Mucosa of gallbladder (tissue), 1 donor: ENCODE measurements at places on chromosomes 5 and 9. TPM values are rescaled to one million over a fixed set of nuclear protein-coding genes. Genes with fewer than 3 reads are reported as not detected.

LHX2 gene
- total RNA-seq: 0.17 TPM

TUSC1 gene
- 10.9 TPM for total RNA-seq

DNA sequence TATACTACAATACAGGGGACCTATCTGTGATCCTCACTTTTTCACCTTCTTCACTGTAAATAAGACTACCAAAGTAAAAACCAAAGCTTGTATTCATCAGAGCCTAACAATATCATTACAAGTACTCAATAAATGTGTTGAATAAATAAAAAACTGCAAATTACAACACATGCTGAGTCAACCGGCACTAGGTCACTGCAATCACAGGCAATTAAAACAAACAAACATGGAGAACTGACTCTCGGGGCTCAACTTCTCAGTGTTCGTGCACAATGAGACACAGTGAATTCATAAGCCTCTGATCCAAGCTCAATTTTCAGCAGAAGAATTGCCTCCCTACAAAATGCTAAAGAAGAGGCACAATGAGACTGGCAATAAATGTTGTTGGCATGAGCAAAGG lies 69.2 kb downstream of the CDK5RAP2 start:
- no peak for DNase-seq

DNA sequence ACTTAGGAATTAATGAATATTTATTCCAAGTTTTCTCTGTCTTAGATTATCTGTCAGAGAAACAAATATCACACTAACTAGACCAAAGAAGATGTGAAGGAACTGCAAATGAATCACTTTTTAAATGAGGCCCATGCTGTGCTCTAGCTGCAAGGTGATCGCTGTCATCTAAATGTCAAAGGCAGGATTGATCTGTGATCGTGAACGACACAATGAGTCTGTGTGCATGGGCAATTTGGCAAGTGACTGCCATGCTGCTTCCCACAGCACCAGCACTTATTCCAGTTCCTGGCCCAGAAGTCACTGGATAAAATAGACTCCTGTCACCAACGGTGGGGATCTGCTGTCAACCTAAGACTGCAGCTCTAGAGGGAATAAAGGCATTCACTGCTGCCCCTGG lies 141.2 kb downstream of the TRIM36 start:
- DNase-seq: no peak

C5orf58 gene
- 0.52 TPM for total RNA-seq

GRCh38 chr9:133732639-133733408 lies 5.3 kb downstream of the SARDH start:
- DNase-seq: no peak

DNA sequence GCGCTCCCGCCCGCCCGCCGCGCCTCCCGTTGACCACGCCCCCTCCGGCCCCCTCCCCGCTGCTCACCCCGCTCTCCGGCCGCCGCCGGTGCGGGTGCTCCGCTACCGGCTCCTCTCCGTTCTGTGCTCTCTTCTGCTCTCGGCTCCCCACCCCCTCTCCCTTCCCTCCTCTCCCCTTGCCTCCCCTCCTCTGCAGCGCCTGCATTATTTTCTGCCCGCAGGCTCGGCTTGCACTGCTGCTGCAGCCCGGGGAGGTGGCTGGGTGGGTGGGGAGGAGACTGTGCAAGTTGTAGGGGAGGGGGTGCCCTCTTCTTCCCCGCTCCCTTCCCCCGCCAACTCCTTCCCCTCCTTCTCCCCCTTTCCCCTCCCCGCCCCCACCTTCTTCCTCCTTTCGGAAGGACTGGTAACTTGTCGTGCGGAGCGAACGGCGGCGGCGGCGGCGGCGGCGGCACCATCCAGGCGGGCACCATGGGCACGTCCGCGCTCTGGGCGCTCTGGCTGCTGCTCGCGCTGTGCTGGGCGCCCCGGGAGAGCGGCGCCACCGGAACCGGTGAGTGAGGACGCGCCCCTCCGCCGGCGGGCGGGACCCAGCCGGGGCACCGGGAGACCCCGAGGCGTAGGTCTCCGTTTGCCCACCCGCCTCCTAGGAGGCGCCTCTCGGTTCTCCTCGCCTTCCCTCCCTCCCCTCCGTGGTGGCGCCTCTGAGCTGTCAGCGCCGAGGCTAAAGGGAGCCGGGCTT lies at the start of gene VLDLR:
Gene VLDLR, plus strand, starts transcription at position 66 of the 739 bp plus-strand sequence. Its CDS starts 403 bp downstream, at position 469.
- peak; percentile 33 for DNase-seq

GRCh38 chr9:4859035-4859434 lies 66.3 kb downstream of the RCL1 start:
- no peak for DNase-seq

C9orf50 gene
- 1.0 TPM for total RNA-seq

DNA sequence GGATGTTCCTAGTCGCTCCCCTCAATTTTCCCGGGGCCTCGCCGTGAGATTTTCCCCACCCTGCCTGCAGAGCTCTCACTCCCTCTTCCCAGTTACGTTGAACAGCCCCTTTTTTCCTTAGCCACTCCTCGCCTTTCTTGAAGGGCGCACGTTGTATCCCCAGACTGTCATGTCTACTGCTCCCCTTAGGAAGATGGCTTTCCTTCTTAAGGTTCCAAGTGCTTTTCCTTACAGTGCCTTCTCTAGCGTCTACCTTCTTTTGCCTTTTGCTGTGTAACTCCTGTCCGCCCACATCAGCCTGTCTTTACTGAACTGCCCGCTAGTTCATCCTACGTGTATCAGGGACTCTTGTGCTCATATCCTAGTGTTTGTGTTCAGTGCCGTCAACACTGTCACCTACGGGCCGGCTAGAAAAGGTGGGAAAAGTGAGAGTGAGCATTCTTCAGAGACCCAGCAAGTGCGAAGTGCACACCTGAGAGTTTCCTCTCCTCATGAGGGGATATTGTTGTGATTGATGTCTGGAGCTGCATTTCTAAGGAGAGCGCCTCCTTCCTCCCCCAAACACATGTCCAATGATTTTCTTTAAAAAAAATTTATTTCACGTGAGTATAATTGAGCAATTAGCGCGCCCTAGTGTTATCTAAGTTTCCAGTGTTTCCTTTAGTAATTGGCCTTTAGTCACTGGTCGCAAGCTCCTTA lies 764 bp downstream of the CAMLG start:
- DNase-seq: peak; percentile 16

DNA sequence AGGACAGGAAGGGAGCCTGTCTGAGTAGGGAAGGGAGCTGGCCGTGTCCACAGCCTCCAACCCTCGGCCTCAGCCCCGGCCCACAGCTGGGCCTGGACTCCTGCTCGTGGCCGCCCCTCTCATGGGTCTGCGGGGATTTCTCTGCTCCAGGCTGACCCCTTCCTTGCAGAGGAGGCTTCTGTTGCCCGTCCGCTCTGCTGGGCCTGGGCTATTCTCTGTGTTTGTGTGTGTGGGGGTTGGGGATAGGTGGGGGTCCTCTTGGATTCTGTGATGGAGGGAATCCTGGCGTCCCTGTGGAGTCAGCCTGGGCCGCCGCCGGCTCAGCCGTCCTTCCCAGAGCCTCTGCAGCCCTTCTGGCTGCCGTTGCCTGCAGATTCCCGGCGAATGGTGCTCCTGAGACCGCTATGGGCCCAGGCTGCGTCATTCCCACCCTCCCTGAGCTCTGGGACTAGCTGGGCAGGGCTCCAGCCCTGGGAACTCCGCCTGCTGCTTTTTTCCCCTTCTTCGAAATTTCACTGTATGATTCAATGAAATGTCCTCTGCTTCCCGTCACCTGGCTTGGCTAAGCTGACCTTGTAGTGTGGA lies 64.2 kb downstream of the FGF18 start:
- DNase-seq: peak; percentile 65

MARCOL gene
- not detected for total RNA-seq

DNA sequence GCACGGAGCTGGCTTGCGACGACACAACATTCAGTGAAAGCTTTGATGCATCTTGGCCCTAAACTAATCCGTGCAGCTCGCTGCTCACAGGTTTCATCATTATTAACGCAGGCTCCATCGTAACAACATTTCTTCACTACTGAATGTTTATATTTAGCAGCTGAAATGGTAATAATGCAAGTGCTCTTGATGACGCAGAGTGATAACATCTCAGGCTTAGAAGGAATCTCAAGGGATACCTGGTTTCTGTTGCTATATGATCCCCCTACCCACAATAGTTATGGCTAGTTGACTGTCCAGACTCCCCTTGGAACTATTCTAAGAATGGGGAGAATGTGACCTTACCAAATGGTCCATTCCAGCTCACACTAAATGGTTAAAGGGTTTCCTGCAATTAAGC lies 36.2 kb downstream of the C5 start:
- no peak for DNase-seq

- no peak for DNase-seq
These were observed 6.7 kb downstream of the PTCH1 start for GRCh38 chr9:95509851-95510708.

TLE1 gene
- total RNA-seq: 70.1 TPM

DNA sequence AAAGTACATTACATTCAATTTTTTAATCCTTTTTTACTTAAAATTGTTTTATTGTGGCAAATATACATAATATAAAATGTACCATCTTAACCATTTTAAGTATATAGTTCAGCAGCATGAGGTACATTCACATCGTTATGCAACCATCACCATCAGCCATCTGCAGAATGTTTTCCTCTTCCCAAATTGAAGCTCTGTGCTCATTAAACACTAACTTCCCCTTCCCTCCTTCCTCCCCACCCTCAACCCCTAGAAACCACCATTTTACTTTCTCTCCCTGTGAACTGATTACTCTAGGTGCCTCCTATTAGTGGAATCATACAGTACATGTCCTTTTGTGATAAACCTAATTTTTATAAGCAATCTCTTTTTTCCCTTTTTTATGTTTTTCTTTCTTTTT lies 15.6 kb downstream of the TEX53 start:
- DNase-seq: no peak

DNA sequence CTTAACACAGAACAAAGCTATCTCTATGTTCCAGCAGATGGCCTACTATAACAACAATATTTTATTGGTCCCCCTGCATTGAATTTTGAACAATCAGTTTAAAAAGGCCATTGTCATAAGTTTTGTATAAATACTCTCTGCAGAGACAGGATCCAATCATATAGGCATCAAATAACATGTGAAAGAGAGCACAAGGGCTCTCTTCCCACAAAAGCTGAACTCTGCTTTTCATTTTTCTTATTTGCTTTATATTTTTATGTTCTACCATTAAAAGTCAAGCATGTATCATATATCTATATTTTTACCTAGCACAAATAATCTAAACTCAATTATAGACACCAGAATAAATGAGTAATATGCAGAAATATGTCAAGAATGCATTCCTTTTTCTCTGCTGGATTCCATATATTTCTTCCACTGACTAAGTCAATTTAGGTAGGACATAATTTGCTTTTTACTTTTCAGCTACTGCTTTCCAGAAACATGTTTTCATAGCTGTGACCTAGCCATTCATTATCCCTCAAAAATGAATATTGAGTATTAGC lies 143.6 kb downstream of the CDH9 start:
- no peak for DNase-seq

DMRTA1 gene
- total RNA-seq: 3.4 TPM

DNA sequence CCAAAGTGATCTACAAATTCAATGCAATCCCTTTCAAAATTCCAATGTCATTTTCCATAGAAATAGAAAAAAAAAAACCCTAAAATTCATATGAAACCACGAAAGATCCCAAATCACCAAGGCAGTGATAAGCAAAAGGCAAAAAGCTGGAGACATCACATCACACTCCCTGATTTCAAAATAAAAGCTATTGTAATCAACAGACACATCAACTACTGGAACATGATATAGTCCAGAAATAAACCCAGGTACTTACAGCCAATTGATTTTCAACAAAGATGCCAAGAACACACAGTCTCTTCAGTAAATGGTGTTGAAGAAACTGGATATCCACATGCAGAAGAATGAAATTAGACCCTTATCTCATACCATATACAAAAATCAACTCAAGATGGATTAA lies 224.0 kb downstream of the WDR70 start:
- no peak for DNase-seq

EGFLAM gene
- total RNA-seq: 4.3 TPM

DNA sequence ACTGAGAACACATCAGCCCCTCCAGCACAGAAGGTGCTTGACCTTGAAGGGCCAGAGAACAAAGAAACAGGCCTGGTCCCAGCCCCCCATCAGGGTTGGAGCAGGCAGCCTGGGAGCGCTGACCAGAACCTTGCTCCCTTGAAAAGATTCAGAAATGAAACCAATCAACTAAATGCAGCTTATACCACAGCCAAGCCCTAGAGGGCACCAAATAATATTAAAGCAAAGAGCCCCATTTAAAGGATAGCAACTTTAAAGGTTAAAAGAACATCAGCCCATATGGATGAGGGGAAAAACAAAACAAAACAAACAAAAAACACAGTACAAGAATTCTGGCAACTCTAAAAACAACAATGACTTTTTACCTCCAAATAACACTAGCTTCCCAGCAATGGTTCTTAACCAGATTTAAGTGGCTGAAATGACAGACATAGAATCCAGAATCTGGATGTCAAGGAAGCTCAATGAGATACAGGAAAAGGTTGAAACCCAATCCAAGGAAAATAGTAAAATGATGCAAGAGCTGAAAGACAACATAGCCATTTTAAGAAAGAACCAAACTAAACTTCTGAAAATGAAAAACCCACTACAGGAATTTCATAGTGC lies 471.9 kb downstream of the MTRR start:
- no peak for DNase-seq

DNA sequence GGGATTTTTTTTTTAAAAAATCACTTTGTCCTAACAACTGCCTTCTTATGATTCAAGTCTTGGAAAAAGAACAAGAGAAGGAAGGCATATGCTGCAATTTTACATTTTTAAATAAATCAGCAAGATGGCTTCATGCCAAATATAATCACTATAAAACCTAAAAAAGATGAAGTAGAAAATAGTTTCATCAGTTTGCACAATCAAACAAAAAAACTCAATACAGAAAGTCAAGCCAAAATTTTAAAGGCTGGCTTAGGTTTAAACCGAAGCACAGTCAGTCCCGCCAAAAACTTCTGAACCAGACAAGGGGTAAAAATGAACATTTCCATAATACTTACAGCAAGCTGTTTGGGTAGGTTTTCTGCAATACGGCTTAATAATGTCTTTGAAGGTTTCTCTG lies 57.3 kb downstream of the ZFR start:
- no peak for DNase-seq

DNA sequence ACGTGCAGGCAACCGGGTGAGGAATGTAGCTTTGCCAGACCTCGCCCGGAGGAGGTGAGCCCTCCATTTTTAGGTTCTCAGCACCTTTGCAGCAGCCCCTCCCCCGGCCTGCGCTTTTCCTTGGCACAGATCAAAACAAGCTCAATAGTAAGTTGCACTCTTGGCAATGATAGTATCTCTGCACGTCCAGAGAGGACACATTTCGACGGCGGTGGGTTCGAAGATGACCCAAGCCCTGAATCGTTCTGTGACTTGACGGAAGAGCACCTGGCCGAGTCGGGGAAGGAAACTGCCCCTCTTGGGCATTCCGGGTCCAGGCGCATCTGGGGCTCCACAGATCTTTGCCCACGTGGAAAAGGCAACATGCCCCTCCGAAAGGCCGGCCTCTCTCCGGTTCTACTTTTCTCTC lies 904 bp downstream of the GDNF start:
- no peak for DNase-seq

DNA sequence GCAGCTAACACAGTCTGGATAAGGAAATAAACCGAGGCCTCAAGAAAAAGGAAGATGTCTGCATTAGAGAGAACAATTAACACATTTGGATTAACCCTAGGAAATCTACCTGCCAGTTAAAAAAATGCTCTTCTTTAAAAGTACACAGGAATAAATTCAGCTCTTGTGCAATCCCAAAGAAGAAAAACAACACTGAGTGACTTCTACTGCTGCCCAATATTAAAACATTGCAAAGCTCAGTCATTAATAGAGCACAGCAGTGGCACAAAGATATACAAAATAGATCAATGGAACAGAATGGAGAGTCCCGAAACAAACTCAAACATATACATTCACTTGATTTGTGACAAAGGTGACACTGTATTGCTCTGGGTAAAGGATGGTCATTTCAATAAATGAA lies 119.7 kb downstream of the GNAQ start:
- no peak for DNase-seq

GRCh38 chr9:133102190-133103021 lies 18.6 kb downstream of the RALGDS start:
- no peak for DNase-seq

IGIP gene
- 17.6 TPM for total RNA-seq
